ENCODE measurements at places on chromosomes 12 and 14.

DNA sequence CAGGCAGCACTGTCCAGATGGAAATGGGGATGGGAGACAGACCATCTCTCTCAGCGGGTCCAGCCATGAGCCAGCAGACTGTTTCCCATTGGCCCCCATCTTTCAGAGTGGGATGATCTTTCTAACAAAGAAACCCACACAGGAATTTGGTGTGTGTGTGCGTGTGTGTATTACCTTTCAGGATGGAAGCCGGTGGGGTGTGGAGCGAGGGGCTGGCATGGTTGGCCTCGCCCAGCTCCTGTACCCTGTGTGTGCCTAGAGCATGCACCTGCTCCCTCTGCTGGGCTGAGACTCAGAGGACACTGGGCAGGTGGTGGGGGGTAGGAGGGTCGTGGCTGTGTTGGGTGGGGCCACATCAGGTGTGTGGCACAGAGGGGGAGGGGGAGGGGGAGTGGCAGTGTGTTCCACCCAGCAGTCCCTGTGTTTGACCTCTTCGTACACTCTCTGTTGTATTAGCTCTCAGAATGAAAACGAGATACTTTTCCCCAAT lies 33.0 kb upstream of the TSPAN9 start:
- DNase-seq, result no peak

GRCh38 chr14:83301791-83302190 lies 1768.1 kb upstream of the SEL1L start:
- no peak for DNase-seq

DNA sequence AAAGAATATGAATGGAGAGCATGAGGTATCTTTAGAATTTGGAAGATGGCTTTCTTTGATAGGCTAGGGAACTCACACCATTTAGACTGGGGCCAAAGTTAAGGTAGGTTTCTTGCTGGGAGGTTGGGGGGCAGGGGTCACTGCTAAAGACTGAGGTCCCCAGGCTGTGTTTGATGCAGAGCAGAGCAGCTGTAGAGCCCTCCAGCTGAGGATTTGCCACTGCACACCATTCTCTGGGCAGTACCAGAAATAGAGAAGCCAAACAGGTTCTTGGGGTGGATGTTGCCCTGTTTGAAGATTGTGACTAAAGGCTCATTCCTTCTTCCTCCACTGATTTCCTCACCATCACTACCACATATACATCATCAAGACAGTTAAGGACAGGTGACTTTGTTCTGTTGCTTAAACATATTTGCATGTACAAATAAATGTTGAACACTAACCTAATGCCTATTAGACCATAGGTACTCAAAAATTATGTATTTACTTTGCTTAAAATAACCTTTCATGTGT lies 7.9 kb downstream of the NTF3 start:
- DNase-seq, result no peak

- DNase-seq, result no peak
Observed at GRCh38 chr12:42958291-42958674, 368.7 kb upstream of the PRICKLE1 start.

DNA sequence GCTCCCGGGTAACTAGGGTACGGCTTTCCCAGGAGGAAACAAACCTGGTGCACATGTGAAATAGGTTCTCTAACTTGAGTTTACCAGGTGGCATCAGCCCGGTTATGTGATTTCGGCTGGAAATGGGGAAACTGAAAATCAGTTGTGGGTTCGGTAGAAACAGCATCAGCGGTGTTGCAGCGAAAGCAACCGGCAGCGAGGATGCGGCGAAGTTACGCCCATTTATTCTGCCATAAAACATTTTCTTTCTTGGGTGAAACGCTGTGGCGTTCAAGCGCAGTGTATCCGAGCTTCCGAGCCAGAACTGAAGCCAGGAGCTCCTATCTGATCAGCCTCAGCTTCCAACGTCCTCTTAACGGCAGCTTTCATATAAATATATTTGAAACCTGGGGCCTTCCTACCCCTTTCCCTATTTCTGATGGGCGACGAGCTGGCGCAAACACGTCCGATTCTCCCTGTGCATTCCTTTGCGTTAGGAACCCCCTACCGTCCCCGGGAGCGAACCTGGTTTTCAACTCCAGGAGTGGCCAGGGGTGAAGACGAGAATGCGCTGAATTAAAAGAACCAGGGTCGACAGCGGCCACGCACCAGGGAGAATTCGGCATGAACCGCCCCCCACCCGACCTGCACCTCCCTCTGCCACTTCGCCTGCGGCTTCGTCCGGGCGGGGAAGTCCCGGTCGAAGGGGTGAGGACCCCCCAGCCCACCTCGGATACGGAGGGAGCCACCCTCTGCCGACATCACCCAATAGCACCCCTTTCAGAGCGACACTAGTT lies 1.6 kb downstream of the DPF3 start:
- no peak for DNase-seq

DNA sequence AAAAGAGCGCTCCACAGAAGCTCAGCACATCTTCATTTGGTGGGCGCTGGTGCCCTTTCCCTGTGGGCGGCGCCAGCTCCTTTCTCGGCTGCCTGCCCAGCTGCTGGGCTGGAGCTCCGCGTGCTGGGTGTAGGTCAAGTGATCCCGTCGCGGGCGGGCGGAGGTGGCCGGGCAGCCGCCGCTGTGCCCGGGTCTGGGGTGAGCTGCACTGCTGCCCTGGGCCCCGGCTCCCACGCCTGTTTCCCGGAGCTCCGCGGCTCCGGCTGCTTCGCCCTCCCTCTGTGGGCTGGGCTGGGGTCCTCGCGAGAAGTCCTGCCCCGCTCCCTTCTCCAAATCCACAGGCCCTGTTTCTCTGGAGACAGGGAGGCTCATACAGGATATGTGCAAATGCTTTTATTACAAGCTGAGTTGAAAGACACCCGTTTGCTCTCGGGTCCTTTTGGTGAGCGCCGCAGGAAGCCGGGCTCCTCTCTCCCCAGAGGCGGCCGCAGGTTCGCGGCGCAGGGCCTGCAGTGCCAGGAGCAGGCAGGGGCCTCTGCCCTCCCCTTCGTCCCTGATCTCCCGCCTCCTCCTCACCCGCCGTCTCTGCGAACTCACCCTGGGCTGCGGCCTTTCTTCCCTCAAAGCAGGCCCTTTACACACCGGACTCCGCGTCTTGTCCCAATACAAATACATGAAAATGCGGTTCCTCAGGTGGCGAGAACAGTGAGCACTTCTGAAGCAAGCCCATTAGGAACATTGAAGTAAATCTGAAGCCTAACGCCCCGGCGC lies 67.8 kb upstream of the CAPRIN2 start:
- DNase-seq, result no peak

DNA sequence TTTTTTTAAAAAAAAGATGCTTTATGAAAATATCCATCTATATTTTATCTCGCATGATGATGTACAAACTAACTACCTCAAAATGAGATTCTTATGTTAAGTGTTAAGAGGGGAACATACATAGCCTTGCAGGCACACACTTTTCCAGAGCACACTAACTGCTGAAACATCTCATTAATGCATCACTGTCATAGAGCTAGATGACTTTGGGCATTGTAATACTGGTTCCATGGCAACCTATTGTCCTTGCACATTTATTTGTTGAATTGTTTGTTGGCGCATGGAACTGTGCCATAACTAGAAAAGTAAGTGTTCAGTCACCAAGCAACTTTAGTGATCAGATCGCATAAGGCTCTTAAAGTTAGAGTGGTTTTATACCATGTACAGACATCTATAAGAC lies 348.3 kb downstream of the GALC start:
- no peak for DNase-seq

DNA sequence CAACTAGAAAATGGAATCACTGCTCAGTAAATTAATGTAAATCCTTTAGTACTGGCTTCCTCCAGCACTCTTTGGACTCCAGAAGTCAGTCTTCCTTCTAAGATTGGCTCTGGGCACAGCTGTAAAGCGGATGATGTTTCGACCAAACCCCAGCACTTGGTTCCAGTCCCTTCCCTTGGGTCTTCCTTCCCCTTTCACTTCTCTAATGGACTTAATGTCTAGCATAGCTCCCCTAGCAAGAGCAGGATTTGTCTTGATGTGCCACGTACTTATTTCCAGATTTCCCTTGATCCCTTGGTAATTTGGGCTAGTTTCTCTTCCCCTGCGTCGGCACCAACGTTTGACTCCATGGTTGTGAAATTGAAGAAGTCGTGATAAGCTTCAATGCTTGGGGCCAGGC lies 28.3 kb downstream of the C12orf75 start:
- no peak for DNase-seq

- no peak for DNase-seq
Observed at GRCh38 chr12:58341791-58342190, 400.4 kb downstream of the ATP23 start.

DNA sequence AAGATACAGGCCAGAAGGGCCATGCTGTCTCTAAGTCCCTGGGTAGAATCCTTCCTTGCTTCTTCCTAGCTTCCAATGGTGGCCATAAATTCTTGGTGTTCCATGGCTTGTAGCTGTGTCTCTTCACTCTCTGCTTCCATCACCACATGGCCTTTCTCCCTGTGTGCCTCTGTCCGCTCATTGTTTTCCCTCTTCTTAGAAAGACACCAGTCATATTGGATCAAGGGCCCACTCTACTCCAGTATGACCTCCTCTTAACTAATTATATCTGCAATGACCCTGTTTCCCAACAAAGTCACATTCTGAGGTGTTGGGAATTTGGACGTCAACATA lies 7.6 kb upstream of the MAP1LC3B2 start:
- DNase-seq, result no peak

DNA sequence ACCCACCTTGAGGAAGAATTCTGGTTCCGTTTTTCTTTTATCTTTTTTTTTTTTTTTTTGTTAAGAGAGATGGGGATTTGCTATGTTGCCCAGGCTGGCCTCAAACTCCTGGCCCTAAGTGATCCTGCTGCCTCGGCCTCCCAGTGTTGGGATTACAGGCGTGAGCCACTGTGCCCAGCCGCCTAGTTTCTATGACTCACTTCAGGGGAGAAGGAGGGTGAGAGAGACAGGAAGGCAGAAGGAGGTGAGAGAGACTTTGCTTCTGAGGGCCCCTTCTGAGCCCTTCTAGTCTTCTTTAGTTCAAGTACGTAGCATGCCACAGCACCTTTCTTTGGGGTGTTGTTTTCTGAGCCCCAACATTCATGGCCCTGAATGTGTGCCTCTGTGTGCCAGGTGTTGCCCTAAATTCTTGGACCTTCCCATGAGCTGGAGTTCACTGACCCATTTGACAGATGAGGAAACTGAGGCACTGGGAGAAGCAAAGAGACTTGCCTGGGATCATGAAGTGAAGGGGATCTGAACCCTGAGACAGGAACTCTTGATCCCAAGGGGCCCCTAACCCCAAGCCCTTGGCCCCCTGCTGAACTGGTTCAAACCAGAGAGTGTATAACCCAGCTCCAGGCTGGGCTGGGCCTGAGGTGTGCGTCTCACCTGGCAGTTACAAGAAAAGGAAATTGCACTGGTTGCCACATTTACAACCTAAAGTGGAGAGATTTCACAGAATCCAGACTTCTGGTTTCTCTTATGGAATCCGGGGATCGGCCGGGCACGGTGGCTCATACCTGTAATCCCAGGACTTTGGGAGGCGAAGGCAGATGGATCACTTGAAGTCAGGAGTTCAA lies 20.8 kb downstream of the SH2B3 start:
- no peak for DNase-seq

DNA sequence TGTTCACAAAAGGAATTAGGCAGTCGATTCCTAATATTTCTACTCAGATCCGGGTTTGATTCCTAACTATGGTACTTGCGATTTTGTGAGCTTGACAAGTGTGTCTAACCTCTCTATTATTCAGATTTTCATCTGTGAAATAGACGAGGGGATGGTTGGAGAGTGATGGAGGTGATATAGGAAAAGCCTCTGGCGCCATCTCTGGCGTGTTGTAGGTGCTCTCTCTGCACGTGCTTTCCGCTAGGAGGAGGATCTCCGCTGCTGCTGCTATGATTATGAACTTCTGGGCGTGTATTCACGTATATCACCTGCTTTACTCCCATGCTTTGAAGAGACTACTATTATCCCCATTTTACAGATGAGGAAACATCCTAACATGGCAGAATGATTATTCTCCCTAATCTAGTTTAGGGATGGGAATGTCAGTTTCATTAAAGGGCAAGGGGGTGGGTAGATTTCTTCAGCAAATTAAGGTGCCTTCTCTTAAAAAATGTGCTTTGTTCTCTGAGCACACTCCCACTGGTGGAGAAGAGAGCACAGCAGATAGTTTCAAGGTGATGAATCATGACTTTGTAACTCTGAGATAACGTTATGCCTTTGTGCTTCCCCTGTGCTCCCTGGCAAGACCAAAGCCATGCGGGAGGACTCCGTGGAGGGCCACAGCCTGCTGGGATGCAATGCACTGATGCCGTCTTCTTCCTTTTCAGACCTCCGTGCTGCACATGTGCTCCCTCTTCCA lies 97.1 kb downstream of the PRIMA1 start:
- DNase-seq, result no peak

GRCh38 chr14:37709419-37710195 lies 114.2 kb downstream of the TTC6 start:
- no peak for DNase-seq

- DNase-seq, result no peak
Observed at GRCh38 chr14:56666294-56666693, 86.7 kb downstream of the TMEM260 start.
